Calu3 (cell line): ENCODE measurements at places on chromosomes 12 and 14.

DNA sequence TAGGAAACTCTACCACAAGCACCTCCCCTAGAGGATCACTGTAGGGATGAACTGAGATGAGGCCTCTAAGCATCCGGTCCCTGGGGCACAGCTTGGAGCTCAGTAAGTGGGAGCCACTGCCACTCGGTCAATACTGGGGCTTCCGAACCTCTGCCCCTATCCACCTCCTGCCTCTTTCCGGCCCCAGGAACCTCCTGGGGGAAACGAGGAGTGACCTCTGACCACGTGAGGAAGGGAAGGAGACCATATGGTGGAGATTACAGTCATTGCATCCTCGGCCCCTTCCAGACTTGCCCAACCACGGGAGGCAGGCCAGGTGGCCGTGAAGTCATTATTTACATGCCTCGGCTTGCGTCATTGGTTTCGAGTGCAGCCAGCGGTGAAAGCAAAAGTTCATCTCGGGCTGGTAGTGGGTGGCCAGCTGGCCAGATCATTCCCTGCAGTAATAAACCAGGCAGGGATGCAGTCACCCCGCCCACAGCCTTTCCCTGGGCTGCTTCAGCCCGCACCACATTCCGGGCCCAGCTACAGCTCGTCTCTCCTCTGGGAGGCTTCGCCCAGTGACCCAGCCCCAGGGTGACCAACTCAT, 65.4 kb downstream of the C14orf132 start:
- H3K4me1 ChIP-seq, result peaks cover 8% of the 10 kb centered on the region
- no peaks in the 10 kb centered on the region for H3K36me3 ChIP-seq
- H3K4me3 ChIP-seq, result no peak overlapping the region

- peaks cover 24% of the 10 kb centered on the region for H3K4me1 ChIP-seq
- H3K27me3 ChIP-seq, result no peaks in the 10 kb centered on the region
- H3K27ac ChIP-seq, result no peak overlapping the region
- H3K4me3 ChIP-seq, result no peak overlapping the region
- no peaks in the 10 kb centered on the region for H3K36me3 ChIP-seq
These were observed 18.7 kb upstream of the MDM2 start for GRCh38 chr12:68789144-68789878.

DNA sequence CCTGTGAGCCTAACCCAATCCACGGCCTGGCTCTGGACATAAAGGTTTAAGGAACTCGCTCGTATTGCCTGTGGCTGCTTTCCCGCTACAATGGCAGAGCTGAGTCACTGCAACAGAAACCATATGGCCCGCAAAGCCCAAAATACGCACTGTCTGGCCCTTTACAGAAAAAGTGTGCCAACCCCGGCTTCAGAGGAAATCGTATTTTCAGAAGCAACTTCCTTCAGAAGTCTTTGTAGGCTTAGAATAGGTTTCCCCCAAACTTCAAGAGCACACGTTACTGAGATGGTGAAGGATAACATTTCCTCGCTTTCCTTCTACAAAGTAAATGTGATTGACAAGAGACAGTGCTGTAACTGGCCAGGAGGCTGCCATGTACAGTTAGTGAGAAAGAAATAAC, 34.8 kb upstream of the TESC start:
- H3K36me3 ChIP-seq, result peaks cover 3% of the 10 kb centered on the region
- H3K27ac ChIP-seq, result no peak overlapping the region
- no peaks in the 10 kb centered on the region for H3K4me1 ChIP-seq
- H3K27me3 ChIP-seq, result no peaks in the 10 kb centered on the region
- no peak overlapping the region for H3K4me3 ChIP-seq

DNA sequence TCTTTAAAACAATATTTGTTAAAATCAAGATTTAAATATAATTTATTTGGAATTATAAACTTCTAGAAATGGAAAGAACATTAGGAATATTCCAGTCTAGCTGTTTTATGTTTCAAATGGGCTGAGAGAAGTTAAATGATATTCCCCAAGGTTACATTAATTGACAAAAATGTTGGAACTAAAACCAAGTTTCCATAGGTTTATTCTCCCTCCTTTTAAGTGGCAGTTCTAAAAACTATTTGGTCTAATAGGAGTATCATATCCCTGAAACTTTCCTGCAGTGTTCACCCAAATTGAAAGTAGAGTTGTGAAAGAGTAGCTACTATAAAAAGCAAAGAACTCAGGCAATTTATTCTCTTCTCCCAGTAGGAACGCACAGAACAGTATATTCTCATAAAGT, 1185.5 kb downstream of the LRFN5 start:
- H3K27me3 ChIP-seq, result no peaks in the 10 kb centered on the region
- H3K4me1 ChIP-seq, result no peaks in the 10 kb centered on the region
- no peak overlapping the region for H3K27ac ChIP-seq
- no peaks in the 10 kb centered on the region for H3K36me3 ChIP-seq
- DNase-seq, result no peak

DNA sequence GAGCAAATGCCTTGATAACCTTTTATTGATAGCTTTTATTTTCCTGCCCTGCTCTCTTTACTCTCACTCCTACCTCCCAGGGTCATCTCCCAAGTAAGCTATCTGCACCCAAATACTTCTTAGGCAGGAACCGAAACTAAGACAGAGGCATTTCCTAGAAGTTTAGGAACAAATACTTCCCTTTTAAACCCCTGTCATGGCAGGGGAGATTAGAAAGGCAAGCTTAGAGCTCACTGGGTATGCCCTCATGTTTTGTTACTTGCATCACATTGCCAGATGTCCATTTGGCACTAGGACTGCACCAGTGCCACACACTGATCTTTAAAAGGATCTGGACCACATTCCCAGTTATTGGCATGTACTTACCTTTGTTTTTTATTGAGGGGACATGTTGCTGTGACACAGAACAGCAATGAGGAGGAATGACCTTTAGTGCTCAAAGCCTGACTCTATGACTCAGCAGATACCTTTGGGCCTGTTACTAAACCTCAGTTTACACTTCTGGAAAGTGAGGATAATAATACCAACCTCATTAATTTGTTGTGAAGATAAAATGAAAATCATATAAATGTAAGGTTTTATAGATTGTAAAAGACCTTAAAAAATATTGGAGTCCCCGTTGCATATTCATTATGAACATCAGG, 40.9 kb upstream of the MBIP start:
- H3K36me3 ChIP-seq, result no peaks in the 10 kb centered on the region
- no peaks in the 10 kb centered on the region for H3K27me3 ChIP-seq
- no peak overlapping the region for H3K27ac ChIP-seq
- no peak for DNase-seq

DNA sequence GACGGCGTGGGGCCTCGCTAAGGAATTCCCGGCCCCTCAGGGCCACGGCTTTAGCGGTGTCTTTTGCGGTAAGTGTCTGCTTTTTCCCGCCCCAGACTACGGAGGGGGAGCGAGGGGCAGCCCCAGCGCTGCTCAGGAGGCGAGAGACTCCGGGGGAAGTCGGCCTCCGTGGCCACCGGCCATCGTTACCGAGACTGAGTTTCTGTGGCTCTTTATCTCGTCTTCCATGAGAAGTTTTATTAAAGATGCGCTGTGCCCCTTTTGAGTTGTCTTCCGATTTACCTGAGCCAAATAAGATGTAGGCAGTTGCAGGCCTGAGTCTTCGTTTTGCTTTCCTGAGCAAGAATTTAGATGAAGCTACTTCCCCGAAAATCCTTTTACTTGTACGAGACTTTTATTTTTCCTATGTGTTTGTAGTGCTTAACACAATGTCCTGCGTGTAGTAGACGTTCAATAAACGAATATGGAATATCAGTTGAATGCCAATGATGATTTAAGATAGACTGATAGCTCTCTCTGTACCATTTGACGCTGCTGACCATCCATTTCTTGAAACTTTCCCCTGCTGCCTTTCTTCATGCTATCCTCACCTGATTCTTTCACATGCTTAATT, 462 bp downstream of the SRP54 start:
- H3K27ac ChIP-seq, result no peak overlapping the region
- H3K27me3 ChIP-seq, result no peaks in the 10 kb centered on the region
- DNase-seq, result no peak
- H3K4me3 ChIP-seq, result no peak overlapping the region
- H3K36me3 ChIP-seq, result peaks cover 7% of the 10 kb centered on the region
- H3K4me1 ChIP-seq, result no peaks in the 10 kb centered on the region

GRCh38 chr12:93877446-93877845, 200.3 kb downstream of the CRADD start:
- no peak overlapping the region for H3K27ac ChIP-seq
- H3K4me3 ChIP-seq, result no peak overlapping the region
- no peaks in the 10 kb centered on the region for H3K4me1 ChIP-seq
- no peaks in the 10 kb centered on the region for H3K36me3 ChIP-seq

GRCh38 chr12:96131230-96131788, 62.9 kb upstream of the ELK3 start:
- H3K4me1 ChIP-seq, result peaks cover 12% of the 10 kb centered on the region
- no peak for DNase-seq
- no peak overlapping the region for H3K27ac ChIP-seq

- no peak overlapping the region for H3K27ac ChIP-seq
These were observed 746.2 kb upstream of the USP15 start for GRCh38 chr12:61514016-61514415.

GRCh38 chr12:93099792-93100191, 170.7 kb upstream of the EEA1 start:
- H3K4me3 ChIP-seq, result no peak overlapping the region
- H3K27me3 ChIP-seq, result no peaks in the 10 kb centered on the region
- peaks cover 9% of the 10 kb centered on the region for H3K4me1 ChIP-seq
- DNase-seq, result no peak

DNA sequence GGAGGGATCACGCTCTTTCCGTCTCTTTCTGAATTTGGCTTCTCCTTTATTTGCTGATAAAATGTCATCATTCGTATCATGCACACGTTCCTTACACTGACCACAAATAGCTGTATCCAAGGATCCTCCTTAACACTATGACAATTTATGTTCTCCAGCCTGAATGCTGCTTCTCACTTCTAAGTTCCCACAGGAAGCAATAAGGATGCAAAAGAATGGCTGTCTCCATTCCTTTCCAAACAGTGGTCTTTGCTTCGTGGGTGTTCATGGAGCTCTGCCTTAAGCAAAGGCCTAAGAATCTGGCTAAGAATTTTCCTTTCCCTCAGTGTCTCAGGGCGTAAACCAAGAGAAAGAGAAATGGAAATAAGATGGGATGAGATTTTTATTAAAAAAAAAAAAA, 200.2 kb downstream of the ITPR2 start:
- H3K36me3 ChIP-seq, result no peaks in the 10 kb centered on the region
- DNase-seq, result no peak
- H3K27me3 ChIP-seq, result no peaks in the 10 kb centered on the region

GRCh38 chr12:98911396-98911795, 266.3 kb downstream of the APAF1 start:
- no peak overlapping the region for H3K4me3 ChIP-seq
- H3K27me3 ChIP-seq, result peaks cover 29% of the 10 kb centered on the region
- DNase-seq, result no peak
- no peaks in the 10 kb centered on the region for H3K36me3 ChIP-seq
- no peaks in the 10 kb centered on the region for H3K4me1 ChIP-seq

- H3K4me3 ChIP-seq, result no peak overlapping the region
- H3K27me3 ChIP-seq, result no peaks in the 10 kb centered on the region
- DNase-seq, result no peak
- H3K27ac ChIP-seq, result no peak overlapping the region
- H3K4me1 ChIP-seq, result no peaks in the 10 kb centered on the region
- no peaks in the 10 kb centered on the region for H3K36me3 ChIP-seq
These were observed 27.5 kb downstream of the CCDC91 start for GRCh38 chr12:28217805-28218204.

GRCh38 chr12:94898388-94898787, 105.1 kb downstream of the NDUFA12 start:
- H3K27ac ChIP-seq, result no peak overlapping the region
- no peaks in the 10 kb centered on the region for H3K4me1 ChIP-seq
- no peak overlapping the region for H3K4me3 ChIP-seq
- H3K36me3 ChIP-seq, result no peaks in the 10 kb centered on the region
- DNase-seq, result no peak
- H3K27me3 ChIP-seq, result no peaks in the 10 kb centered on the region

GRCh38 chr14:98252820-98253219, 1019.2 kb downstream of the BCL11B start:
- H3K4me3 ChIP-seq, result no peak overlapping the region
- DNase-seq, result no peak
- no peaks in the 10 kb centered on the region for H3K4me1 ChIP-seq
- no peak overlapping the region for H3K27ac ChIP-seq
- H3K36me3 ChIP-seq, result no peaks in the 10 kb centered on the region
- no peaks in the 10 kb centered on the region for H3K27me3 ChIP-seq

DNA sequence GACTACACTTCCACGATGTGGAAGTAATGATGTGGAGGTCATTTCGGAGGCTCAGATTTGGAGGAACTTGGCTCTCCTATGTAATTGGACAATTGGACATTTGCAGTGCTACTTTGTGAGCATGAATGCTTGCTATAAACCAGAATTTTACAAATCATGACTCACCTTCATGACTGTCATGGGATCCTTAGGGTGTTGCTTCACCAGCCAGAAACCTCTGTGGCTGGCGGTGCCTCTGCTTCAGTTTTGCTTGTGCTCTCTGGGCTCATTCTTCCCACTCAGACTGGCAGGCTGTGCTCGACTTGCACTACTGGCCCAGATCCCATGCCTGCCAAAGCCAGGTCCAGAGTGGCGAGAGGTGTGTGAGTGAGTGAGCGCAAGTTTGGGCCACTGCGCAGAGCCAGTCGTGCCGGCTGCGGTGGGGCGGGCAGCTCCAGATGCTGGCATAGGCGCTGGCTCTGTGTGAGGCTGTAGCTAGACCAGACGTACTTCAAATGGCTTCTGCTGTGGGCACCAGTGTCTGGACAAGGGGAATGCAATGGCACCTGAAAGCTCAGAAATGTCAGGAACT, 387.8 kb downstream of the AEBP2 start:
- H3K27ac ChIP-seq, result no peak overlapping the region
- DNase-seq, result no peak
- no peaks in the 10 kb centered on the region for H3K4me1 ChIP-seq
- H3K4me3 ChIP-seq, result no peak overlapping the region
- H3K27me3 ChIP-seq, result no peaks in the 10 kb centered on the region

DNA sequence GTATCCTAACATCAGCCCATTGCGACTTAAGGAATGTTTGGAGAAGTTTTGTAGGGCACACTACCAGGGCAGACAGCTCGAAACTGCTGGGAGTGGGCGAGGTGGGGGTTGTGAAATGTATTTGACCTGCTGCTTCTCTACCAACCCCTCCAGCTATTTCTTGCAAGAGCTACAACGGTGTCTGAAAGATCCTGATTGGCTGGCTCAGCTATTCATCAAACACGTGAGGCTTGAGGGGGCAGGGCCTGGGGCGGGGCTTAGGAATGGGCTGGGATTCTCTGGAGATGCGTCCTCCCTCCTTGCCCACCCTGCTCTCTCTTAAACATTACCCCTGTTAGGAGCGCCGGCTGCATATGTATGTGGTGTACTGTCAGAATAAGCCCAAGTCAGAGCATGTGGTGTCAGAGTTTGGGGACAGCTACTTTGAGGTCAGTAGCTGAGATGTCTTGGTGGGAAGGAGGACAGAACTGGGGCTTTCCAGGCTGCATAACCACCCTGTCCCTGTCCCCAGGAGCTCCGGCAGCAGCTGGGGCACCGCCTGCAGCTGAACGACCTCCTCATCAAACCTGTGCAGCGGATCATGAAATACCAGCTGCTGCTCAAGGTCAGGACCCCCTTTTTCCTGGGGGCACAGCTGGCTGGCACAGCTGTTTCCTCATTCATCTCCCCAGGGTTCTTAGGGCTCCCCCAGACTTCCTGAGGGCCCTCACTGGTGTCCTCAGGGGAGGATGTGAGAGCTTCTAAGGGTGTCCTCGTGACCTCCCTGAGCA, 3.1 kb downstream of the ARHGEF25 start:
- H3K4me3 ChIP-seq, result no peak overlapping the region
- H3K27ac ChIP-seq, result no peak overlapping the region
- H3K27me3 ChIP-seq, result peaks cover 91% of the 10 kb centered on the region
- no peak for DNase-seq

- no peaks in the 10 kb centered on the region for H3K36me3 ChIP-seq
- H3K4me1 ChIP-seq, result no peaks in the 10 kb centered on the region
- no peak for DNase-seq
- no peak overlapping the region for H3K4me3 ChIP-seq
These were observed 9.8 kb upstream of the PARP11 start for GRCh38 chr12:3882896-3883564.
